NCI-H524 treated with DMSO at 0.1 percent for 48 hours (cell line): ENCODE measurements at places on chromosomes 7 and 10.

DNA sequence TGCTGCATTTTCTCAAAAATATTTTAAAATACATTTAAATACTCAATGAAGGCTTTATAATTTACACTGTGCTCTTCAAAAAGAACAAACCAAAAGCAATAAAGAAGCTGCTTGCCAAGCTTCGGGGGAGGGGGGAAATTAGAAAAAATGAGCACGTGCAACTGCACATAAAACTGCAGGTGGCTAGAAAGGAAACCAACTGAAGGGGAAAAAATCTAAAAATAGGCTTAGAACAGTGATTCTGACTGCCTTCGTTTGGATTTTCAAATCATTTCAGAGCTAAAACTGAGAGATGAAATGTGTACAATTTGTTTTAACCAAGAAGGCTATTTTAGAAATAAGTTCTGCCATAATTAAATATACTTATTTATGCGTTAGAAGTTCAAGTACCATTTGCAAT, 61.4 kb downstream of the ABI1 start:
- DNase-seq: no peak

DNA sequence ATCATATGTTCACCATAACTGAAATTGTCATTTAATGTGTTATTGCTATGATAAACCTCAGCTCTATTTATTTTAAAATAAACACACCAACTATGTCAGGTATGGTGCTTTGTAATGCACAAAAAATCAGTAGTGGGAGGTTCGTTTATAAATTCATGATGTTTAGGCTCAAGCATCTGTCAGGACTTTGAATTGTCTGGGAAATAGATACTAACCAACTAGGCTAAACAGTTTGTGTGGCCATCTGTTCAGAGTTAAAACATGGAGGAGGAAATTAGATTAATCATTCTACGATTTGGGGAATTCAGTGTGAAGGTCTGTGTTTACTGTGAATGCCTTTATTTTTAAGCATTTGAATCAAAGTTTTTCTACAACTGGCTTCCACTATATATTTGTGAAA, 212.6 kb upstream of the FZD8 start:
- no peak for DNase-seq

DNA sequence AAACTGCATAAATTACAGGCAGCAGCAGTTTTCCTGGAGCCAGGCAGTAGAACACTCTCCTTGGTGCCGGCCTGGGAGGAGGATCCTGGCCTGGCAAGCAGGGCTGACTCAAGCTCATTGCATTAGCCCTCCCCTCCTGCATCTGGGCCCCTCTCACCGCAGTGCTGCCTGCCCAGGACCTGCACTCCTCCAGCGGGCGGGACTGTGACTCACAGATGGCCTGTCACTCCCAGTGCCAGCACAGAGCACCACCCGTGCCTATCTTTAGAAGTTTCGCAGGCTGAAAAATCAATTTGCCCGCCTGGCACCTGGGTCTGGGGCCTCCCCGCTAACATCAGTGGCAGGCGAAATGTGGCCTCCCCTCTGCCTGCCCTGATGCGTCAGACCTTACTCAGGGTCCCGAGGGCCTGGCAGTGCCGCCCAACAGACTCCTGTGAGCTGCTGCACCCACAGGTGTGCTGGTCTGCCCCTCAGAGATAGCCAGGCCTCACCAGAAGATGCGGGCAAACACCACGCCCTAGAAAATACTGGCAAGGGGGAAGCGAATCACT, 123.8 kb downstream of the KCNMA1 start:
- no peak for DNase-seq

DNA sequence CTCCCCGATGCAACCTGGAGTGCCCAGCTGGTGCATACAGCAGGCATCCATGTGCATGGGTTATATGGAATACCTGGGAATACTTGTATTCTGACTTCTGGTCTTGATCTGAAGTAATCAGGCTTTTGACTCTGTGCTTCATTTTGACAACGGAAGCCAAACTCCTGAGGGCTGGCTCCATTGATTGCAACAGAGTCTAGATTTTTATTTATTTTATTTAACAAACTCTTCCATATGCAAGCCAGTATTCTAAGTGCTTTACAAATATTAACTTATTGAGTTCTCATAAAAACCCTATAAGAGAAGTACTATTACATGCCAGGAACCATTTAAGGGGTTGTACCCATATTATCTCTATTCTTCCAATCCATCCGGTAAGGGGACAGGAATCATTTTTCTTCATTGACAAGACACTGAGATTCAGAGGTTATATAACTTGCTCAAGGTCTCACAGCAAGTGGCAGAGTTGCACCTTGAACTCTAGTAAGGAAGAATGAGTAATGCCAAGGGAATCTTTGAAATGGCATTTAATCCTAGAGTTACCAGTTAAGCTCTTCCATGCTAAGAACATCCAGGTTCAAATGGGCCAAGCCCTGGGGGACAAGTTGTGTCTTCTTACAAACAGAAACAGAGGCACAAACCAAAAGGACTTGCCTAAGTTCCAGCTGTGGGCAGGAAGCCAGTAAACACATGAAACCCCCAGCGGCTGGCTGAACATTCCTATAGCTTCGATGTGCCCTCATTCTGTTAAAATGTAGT, 241.0 kb downstream of the WDR11 start:
- no peak for DNase-seq

GRCh38 chr10:116186273-116186672, 86.7 kb downstream of the GFRA1 start:
- no peak for DNase-seq

GRCh38 chr10:101545898-101546297, 42.2 kb downstream of the POLL start:
- DNase-seq: no peak

- no peak for DNase-seq
These were observed 653.7 kb upstream of the SEMA3D start for GRCh38 chr7:85840554-85840953.

DNA sequence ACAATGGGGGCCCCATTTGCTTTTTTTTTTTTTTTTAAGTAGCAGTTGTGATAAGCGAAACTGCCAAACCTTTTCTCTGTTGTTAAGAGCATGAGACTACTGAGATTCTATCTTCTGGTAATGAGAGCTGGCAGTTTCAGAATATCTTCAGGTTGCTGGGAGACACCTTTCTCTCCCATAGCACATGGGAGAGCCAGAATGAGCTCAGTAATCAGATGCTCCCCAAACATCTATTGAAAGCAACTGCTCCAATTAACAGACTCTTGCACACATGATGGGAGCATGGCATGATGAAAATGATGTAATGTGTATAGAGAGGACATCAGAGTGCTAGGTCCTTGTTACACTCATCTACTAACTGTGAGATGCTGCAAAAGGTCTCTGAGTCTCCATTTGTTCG, 18.8 kb downstream of the MYO3A start:
- no peak for DNase-seq

DNA sequence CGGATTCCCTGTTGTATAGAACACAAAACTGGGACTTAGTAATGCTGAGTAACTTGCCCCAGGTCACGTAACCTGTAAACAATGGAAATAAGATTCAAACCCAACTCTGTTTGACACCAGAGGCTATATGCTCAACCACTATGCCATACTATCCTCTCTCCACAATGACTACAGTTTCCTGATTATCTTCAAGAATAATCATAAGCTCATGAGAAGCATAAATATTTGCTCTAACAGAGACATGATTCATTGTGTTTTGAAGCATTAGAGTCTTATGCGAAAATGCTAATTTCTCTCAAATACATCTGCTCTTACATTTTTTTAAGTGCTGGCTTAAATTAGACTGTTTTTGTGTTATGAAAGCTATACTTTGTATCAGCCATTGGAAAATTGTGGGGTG, 241.3 kb downstream of the LHFPL3 start:
- no peak for DNase-seq

- no peak for DNase-seq
These were observed 7.0 kb downstream of the GSAP start for GRCh38 chr7:77409005-77409738.

DNA sequence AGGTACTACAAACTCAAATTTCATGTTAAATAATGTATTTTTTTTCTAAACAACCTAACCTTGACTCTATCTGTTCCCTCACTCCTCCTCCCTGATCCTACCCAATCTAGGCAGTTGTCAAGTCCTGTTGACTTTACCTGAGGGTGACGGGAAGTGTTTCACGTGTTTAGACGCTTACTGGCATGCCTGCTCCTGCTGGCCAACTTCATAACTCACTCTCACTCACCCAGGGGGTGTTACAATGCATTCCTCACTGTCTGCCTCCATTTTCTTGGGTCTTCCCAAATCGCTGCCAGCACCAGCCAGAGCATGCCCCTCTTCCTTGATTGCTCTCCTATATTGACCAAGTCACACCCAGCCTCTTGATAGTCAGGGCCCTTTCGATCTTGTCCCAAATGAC, 28.3 kb downstream of the CRCP start:
- no peak for DNase-seq
